ENCODE measurements at places on chromosomes 1 and 21.

DNA sequence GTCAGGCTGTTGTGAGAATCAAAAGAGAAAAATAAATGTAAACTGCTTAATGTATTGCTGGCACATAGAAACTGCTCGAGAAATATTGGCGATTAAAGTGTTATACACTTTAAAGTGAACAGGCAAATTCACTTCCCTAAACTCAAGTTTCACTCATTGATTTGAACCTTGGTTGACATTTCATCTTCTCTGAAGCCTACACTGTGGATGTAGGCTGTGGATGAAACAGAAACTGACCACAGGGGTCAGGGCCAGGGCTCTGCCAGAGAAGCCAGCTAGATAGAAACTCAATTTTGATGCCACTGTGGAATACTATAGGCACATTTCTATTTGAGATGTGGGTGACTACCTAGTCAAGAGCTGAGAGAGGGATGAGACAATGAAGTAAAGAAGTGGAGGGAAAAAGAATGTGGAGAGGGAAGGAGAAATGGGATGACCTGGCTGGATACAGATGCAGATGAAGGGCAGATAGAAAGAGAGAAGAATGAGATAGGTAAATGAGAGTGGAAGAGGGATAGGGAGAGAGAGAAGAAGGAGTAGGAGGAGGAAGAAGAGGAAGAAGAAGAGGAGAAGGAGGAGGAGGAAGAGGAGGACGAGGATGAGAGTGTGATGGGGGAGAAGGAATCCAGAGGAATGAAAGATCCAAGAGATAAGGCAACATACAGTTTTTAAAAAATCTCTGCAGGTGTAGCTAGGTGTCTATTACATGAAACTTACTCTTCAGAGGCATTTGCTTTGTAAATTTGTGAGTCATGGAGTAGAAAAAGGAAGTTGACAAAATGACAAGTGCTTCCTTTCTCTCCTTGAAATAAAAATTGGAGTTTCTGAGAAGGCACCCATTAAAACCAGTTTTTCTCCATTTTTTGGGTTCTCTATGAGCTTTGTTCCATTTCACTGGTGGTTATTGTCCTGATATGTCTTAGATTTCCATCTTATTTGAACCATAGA, 17.4 kb upstream of the CD1D start:
- DNase-seq, result no peak

DNA sequence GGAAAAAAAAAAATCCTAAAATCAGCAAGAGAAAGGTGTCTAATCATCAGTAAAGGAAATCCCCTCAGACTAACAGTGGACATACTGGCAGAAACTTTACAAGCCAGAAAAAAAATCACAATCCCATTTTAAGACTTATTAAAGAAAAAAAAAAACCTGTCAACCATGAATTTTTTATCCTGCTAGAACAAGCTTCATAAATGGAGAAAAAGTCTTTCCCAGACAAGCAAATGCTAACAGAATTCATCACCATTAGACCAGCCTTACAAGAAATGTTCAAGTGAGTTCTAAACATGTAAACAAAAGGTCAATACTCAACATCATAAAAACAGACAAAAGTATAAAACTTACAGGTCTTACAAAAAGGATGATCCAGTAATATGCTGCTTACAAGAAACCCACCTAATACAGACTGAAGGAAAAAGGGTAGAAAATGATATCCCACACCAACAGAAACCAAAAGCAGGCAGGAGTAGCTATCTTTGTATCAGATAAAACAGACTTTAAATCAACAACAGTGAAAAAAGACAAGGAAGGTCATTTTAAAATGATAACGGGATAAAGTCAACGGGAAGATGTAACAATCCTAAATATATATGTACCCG, 129.6 kb downstream of the EVI5 start:
- DNase-seq, result no peak

- DNase-seq, result no peak
Observed at GRCh38 chr1:87976316-87976715, 647.6 kb downstream of the LMO4 start.

DNA sequence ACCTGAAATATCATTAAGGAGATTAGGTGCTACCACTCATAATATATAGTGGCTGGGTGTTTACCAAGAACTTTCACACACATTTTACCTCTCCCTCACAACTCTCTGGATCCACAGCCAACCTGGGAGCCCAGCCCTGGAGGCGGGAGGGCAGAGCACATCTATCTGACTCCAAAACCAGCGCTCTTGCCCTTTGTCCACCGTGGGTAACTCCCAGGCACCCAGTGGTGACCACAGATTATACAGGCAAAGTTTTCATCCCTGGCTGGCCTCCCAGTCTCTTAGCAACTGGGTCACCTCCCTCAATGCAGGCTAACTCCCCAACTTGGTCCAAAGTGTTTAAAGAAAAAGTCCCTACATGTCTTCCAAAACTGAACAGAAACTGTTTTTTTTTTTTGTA, 2.4 kb downstream of the PAQR7 start:
- DNase-seq, result no peak

GRCh38 chr1:112697781-112698201, 9.1 kb downstream of the RHOC start:
- DNase-seq, result no peak

GRCh38 chr1:30449003-30449402, 274.4 kb downstream of the MATN1 start:
- DNase-seq, result no peak

DNA sequence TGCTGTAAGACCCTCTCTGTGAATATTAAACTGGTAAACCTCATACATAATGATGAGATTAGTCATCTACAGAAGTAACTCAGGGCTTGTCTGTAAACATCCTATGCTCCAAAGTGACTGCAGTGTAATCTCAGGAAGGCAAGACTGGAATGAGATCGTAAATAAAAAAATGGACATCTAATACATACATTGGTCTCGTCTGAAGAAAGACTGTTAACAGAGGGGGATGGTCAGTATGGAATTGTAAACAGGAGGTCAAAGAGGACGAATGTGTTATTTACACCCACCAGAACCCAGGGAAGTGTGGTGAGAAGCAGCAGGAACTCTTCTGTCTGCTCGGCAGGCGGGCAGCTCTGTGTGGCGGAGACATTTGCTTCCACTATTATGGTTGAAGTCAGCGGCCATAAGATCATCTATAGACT, 51.4 kb downstream of the DISC1 start:
- peak; percentile 79 for DNase-seq

DNA sequence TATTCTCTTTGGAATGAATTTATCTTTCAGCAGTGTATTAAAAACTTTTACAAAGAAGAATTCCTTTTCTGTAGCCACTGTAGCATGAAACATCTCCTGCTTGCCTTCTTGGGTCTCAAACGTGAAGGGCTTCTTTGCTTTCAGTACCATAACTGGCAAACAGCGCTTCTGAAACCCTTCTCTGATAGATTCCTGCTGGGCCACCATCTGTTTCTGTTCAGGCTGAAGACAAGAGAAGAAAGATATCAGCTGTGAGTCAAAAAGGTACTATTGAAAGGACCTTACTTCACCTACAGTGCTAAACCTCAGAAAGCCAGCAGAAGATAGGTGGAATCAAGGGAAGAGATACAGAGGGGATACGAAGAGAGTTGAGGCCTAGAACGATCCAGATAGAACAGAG, 10.5 kb downstream of the AIM2 start:
- no peak for DNase-seq

GRCh38 chr1:237681210-237681609, 209.5 kb downstream of the ZP4 start:
- peak; percentile 2 for DNase-seq

DNA sequence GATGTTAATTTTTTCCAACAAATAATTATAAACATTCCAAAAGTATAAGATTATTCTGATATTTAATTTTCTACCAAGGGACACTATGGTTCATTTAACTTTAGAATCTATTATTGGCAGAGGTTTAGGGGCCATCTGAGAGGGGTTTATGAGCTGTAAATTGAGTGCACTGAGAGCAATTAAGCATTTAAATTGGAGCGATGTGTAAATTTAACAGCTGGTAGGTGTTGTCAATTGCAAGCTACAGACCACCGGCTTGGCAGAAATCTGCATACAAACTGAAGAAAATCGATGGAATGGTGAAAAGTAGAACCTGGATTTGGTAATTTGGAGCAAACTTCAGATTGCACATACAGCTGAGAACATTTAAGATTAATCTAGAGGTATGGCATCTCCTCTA, 55.8 kb upstream of the MTF2 start:
- no peak for DNase-seq

DNA sequence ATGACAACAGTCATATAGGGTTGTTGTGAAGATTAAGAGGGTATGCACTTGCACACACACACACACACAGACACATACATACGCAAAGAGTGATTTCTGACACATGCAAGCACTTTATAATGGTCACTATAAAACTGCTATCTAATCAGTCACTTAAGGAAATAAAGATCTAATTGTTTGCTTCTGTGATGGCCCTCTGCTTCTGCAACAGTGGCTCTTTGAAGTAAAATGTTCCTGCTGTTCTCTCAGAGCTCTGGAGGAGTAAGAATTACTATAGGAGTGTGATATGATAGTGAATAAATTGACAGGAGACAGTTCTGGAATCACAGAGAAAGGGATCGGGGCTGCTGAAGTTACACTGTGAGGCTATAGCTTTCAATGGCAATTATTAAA, 494.5 kb upstream of the B3GALT2 start:
- DNase-seq, result no peak

- no peak for DNase-seq
Observed at GRCh38 chr1:180387413-180387812, 115.0 kb downstream of the ACBD6 start.

GRCh38 chr1:48228156-48228555, 5.6 kb downstream of the SLC5A9 start:
- DNase-seq, result no peak

- peak; percentile 88 for DNase-seq
Observed at GRCh38 chr21:35641271-35642016, 418.9 kb downstream of the SETD4 start.

- DNase-seq, result peak; percentile 100
Observed at GRCh38 chr1:233113009-233113879, 162.8 kb downstream of the NTPCR start.

- no peak for DNase-seq
Observed at GRCh38 chr1:91760512-91760911, 125.4 kb downstream of the TGFBR3 start.

- DNase-seq, result no peak
Observed at GRCh38 chr1:94559921-94560320, 18.4 kb upstream of the F3 start.

DNA sequence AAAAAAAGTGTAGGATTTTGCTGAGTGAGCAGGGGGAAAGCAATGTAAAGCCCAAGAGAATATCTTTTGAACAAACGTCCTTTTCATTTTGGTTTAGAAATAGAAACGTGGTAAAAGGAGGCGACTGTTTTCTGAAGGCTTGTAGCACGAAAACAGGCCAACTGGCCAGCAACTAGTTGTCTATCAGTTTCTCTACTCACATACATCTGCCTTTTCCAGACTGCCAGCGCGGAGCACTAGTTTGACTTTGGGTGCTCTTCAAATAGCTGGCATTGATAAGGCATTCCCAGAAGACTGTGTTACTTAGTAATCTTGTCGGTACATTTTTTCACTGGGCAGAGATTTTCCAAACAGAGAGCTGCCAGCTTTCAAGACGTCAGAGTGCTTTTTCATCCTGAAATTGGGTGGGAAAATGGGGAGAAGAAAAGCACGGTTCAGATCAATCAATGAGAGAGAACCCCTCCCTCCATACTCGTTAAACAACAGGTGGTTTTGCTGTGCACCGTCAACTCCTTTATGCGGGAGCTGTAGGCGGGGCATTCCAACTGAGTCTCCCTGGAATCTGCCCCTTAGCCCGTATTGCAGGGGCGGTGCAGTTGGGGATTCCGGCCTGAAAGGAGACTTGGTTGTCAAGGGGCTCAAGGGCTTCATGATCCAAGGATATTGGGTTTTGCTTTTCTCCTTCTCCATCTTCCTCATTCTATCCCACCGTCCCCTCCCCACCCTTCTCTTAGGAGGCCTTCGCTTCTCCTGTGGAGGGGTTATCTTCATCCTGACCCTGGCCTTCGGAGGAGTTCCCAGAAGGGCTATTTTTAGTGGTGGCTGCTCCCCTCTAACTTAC, 884 bp upstream of the LRRC8C start:
- DNase-seq, result no peak

- DNase-seq, result peak; percentile 57
Observed at GRCh38 chr1:232018231-232019025, 391.8 kb downstream of the DISC1 start.

DNA sequence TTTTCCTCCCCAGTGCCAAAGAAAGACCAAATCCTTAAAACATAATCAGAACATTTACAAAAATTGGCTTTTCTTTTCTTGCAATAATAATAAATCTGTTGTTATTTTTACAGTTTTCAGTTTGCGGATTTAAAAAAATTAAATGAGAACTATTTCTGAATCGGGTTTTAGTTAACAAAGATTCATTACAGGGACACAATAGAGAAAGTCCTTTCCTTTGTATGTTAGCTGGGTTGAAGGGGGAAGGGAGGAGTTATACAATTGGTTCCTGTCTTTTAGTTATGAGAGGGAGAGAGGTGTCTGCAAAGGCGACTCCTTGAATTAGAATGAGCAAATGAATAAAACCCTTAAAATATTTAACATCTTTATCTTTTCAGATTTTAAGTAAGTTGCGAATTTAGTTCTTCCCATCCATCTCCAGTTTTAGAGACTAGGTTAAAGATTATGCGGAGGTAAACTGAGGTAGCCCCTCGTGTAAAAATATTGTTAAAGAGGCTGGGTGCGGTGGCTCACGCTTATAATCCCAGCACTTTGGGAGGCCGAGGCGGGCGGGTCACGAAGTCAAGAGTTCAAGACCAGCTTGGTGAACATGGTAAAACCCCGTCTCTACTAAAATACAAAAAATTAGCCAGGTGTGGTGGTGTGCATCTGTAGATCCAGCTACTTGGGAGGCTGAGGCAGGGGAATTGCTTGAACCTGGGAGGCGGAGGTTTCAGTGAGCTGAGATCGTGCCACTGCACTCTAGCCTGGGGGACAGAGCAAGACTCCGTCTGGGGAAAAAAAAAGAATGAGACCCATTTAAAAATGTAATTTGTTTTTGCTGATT, 3.9 kb downstream of the SPEN start:
- DNase-seq, result no peak

DNA sequence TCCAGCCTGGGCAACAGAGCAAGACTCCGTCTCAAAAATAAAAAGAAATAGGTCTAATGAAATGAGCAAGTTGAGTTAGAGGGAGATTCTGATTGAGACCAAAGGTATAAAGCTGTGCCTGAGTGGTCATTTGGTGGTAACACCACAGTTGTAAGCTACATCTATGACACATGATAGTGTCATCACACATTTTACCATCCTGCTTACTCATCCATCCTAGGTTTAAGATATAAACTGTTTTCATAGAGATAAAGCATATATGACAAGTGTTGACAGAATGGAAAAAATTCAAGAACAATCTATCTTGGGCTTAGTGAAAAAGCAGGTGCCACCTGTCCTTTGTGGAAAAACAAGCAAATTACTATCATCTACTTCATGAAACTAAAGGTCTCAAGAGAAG, 7.1 kb upstream of the CFAP141 start:
- DNase-seq, result peak; percentile 23
